NCI-H1436 (cell line): ENCODE measurements at places on chromosomes 5 and 9.
A peak's percentile ranks its signal among the peaks of the same experiment; 100 is the strongest.

GRCh38 chr9:61666849-61667371, 477.1 kb downstream of the SPATA31A7 start:
- no peak for DNase-seq

DNA sequence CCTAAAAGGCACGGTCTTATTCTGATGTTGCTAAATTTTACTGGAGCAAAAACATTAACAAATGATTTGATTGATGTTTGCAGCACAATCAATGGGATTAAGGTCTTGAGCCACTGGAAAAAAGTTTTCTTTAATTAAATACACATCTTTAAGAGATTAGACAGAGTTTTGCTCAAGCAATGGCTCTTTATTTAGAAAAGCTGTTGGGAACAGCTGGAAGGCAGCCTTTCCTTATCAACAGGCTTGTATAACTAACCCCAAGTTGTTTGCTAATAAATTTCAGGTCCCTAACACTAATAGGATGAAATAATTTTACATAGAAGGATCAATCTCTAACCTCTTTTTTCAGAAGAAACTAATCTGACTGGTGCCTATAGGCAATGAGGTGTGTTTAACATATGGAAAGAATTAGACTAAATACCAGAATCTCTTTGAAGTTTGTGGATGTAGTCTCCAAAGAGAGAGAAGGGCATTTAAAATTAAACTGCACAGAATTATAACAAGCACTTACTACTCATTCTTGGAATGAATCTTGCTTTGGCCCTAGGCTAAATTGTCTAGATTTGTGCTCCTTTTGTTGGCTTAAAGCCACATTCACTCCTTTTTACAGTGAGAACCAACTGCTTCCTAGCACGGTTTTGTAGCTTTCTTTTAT, 67.3 kb upstream of the TNFAIP8 start:
- DNase-seq: no peak

- DNase-seq: no peak
Observed at GRCh38 chr5:148791334-148791667, 35.1 kb upstream of the ADRB2 start.

- DNase-seq: no peak
Observed at GRCh38 chr5:30693326-30693725, 500.2 kb upstream of the CDH6 start.

- DNase-seq: peak; percentile 80
Observed at GRCh38 chr9:129028192-129028966, at the start of gene SH3GLB2. TSS of gene SH3GLB2 (minus strand) at chr9:129028331. CDS start at chr9:129028154, 177 bp downstream.

GRCh38 chr5:151870820-151871219, 53.8 kb downstream of the GLRA1 start:
- DNase-seq: no peak

GRCh38 chr9:78811622-78812276, 514.8 kb downstream of the PSAT1 start:
- DNase-seq: no peak

- peak; percentile 11 for DNase-seq
Observed at GRCh38 chr9:97935276-97935675, 2.7 kb downstream of the HEMGN start.

GRCh38 chr5:26492906-26493459, 545.4 kb downstream of the CDH9 start:
- DNase-seq: no peak

GRCh38 chr9:113868501-113868900, 7.6 kb upstream of the ZNF618 start:
- DNase-seq: no peak
